G401 (cell line): ENCODE measurements at places on chromosomes 16 and 17. TPM values are rescaled to one million over a fixed set of nuclear protein-coding genes. Genes with fewer than 3 reads are reported as not detected.

CCL4L2 gene
- not detected in 2 replicates for total RNA-seq

PNMT gene
- total RNA-seq: not detected in 2 replicates

PPP1R27 gene
- total RNA-seq: 0.31 TPM in 1 of 2 replicates, not detected in the other

HOXB5 gene
- 1.7 TPM in 1 of 2 replicates, not detected in the other for total RNA-seq

MT1F gene
- total RNA-seq: not detected in 2 replicates

KRTAP1-5 gene
- total RNA-seq: not detected in 2 replicates

CPHXL2 gene
- total RNA-seq: not detected in 2 replicates

CTRL gene
- 0.18 TPM in 1 of 2 replicates, not detected in the other for total RNA-seq

DNA sequence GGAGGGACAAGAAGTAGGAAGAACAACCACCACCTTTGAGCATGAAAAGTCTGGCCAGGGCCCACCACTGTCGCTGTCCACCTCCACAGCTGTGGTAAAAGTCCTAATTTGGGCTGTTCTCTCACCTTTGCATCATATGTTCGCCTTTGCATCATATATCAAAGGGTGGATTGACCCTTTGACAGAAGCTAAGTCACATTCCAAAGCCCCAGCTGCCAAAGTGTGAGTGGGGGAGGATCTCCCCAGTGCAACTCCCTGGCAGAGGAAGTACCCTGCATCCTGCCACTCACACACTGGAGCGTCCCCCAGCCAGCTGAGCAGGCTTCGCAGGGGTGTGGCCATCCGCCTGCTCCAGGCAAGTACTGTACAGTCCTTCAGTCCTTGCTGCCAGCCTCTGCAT, 12.7 kb upstream of the SPECC1 start:
- DNase-seq: no peak

DNA sequence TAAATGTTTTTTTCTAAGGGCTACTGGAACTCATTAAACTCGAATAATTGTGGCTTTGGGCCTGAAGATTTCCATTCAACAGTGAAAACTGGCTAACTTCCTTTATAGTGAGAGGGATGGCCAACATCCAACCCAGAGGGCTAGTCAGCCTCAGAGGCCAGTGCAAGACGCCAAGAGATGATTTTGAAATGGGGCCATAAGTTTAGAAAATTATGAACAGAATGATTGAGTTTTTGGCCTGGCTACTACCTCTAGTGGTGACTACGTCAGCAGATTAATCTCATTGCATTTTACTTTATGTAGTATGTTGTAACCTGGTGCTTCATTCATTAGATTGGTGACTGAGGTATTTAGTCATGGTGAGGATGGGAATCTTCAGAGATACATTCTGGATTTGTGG, 28.4 kb downstream of the HAPSTR1 start:
- DNase-seq: peak; percentile 67

GRCh38 chr17:51200295-51200694, 34.1 kb downstream of the NME2 start:
- DNase-seq: no peak

DNA sequence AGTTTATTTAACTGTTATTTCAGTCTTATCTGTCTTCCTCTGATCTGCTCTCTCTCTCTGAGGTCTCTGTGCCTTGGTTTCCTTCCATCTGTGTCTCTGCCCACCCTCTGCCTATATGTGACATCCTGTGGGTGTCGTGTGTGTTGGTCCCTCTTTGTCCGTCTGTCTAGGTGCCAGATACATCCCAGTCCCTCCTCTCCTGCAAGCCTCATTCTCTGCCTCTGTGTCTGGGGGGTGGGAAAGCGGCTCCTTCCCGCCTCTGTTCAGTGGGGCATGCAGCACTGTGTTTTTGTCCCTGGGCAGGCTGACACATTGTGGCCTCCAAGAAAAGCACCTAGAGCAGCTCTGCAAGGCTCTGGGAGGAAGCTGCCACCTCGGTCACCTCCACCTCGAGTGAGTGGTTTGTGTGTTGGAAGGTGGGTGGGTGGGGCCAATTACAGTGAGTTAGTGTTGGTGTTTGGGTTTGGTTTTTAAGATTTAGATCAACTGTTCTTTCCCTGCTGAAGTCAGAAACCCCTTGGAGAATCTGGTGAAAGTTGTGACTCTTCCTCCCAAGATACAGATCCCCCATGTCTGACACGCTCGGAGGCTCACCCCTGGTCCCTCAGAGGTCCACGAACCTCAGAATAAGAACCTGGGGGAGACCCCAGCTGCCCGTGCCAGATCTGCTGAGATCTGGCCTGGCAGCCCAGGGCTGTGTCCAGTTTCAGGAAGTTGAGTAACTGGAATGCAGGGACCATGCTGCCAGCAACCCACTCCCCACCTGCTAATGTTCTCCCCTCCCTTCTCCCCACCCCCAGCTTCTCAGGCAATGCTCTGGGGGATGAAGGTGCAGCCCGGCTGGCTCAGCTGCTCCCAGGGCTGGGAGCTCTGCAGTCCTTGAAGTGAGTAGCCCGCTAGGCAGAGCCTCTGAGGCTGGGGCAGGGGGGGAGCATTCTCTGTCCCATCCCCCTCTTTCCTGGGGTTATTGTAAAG, 50.9 kb upstream of the CPNE2 start:
- DNase-seq: no peak

DNA sequence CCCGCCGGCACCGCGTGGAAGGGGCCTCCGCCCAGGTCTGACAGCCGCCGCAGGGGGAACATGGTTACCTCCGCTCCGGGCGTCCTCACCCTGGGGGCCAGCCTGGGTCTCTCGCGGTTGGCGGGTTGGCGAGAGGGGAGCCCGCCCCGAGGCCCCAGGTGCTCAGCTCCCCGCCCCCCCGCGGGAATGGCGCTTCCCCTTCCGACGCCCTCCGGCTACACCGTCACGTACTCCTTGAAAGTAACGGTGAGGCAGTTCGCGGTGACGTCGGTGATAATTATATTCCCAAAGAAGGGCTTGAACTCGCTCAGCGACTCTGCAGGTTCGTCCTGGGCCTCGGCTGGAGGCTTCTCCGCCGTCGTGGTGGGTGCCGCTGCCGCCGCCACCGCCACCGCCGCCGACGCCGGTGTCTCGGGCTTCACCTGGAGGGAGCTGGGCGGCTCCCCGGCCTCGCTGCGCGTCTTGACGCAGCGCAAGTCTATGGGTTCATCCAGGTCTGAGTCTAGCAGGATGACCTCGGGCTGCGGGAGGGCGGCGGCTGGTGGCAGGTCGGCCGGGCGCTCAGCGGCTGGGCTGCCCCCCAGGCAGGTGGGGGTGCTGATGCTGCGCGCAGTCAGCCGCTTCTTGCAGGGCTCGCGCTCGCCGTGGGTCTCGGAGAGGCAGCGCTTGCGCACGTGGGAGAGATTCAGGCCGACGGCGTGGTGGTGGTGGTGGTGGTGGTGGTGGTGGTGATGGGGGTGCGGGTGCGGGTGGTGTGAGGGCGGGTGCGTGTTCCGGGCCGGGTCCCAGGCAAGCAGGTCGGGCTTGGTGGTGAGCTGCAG, 5.3 kb downstream of the CBX4 start:
- no peak for DNase-seq

DNA sequence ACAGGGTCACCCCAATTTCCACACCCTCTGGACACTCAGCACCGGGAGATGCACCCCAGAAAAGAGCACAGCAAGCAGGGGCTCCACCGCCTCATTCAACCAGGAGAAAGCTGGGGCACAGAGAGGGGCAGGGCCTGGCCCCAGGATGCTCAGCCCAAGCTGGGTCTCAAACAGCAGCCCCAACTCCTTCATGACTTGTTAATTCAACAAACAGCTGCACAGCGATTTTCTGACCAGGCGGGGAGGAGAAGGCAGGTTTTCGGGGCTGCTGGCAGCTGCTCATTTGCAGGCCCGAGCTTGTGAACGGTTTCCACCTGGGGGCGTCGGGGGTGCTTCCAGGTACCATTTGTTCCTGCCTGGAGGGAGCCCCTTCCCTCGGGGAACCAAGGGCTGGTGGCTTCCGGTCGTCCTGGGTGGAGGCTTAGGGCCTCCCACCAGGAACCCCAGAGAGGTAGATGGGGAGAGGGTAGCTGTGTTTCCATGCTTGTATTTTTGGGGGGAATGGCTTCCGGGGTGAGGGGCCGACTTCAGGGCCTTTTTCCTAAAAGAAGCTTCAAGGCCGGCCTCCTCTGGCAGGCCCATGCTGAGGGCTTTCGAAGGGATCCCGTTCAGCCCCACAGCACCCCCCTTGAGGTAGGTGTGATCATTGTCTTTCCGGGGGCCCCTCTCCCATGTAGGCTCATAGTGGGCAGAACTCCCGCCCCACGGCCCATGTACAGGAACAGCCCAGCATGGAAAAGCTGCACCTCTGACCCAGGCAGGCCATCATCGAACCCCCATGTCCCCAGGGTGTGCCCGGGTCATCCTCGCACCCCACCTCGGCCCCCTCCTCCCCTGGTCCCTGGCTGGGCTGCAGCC, 191.6 kb upstream of the GSE1 start:
- no peak for DNase-seq

- no peak for DNase-seq
Measured at GRCh38 chr16:69073181-69073702, 32.2 kb upstream of the HAS3 start.

GRCh38 chr17:17817552-17817947, 19.2 kb downstream of the SREBF1 start:
- DNase-seq: no peak

- no peak for DNase-seq
Measured at GRCh38 chr16:86398622-86399021, 111.7 kb upstream of the FOXF1 start.

- peak; percentile 54 for DNase-seq
Measured at GRCh38 chr17:17710728-17711541, 29.7 kb downstream of the RAI1 start.

- DNase-seq: peak; percentile 80
Measured at GRCh38 chr17:81345228-81346089, 49.8 kb upstream of the BAHCC1 start.

GRCh38 chr17:58517378-58517927, 3.0 kb upstream of the MTMR4 start:
- no peak for DNase-seq

- DNase-seq: peak; percentile 79
Measured at GRCh38 chr16:68379472-68380347, 68.6 kb downstream of the SMPD3 start.

DNA sequence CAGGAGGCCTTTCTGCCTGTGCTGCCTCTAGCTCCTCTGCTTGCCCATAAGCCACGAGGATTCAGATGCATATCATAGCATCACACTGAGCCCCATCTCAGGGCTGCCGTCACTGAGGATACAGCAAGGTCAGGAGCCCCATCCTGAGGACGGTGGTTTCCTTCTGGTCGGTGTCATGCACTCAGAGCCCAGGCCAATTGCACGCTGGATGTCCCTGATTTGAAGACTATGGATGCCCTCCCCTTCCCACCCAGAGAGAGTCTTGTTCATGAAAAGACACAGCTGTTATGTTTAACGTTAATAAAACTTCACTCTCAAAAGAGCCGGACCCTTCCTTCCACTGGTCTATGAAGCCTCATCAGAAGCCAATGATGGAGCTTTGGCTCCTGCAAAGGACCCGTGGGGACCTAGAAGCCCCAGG, 19.9 kb downstream of the COTL1 start:
- no peak for DNase-seq

DNA sequence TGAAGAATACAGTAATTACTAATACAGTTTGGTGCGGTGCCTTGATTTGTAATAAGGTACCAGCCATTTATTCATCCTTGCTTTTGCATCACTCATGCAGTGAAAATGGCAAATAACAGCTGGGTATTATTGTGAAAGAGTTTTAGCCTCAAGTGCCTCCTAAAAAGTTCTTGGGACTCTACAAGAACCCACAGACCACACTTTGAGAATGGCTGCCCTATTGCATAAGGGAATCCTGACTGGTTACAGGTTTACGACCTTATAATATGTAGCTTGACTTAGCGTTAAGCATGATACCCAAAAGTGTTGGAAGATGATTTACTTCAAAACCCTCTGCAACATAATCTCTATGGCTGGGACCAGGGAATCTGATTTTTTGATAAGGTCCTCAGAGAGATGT, 4.2 kb downstream of the MYH13 start:
- no peak for DNase-seq

- DNase-seq: no peak
Measured at GRCh38 chr17:5330981-5331380, 48.9 kb downstream of the RABEP1 start.

DNA sequence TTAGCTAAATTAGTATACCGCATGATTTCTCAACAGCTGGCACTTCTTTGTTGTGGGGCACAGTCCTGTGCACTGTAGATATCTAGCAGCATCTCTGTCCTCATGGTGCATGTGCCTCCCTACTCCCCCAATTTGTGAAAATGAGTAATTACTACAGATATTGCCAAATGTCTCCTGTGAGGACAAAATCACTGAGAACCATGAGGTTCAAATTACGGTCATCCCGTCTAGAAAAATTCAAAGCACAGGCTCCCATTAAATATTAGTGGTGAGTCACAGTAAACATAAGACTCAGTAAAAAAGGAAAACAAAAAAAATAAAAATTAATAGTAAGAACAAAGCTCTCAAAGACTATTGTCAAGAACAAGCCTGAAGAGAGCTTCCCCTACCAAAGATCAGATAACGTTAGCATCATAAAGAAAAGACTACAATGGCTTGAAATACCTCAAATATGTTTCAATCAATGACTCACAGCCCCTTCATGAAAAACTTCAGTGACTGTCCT, 57.8 kb downstream of the STH start:
- DNase-seq: no peak

- DNase-seq: peak; percentile 37
Measured at GRCh38 chr17:48024149-48025039, 13.2 kb downstream of the COPZ2 start.

- DNase-seq: no peak
Measured at GRCh38 chr17:55833306-55833705, 82.5 kb downstream of the PCTP start.

DNA sequence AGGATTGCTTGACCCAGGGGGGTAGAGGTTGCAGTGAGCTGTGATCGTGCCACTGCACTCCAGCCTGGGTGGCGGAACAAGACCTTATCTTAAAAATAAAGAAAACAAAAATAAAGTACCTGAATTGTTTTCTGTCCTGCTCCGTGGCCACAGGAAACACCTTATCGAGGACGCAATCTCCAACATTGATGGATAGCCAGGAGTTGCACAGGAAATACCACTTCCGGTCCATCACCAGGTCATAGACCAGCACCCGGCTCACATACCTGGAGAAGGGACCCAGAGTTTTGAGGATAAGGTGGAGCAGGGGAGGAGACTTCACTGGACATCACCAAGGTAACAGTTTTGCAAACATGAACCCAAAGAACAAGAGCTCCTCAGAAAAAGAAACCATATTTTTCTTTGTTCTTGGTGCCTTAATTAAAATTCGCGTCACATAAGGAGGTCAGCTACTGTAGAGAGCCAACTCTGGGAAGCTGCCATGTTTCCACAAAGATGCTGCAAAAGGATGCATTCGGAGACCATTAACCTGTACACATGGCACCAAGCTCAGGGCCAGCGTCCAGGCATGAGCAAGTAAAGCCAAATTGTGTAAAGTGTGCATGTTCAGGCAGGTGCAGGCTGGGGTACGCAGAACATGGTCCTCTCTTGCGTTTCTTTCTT, 55.6 kb upstream of the GCSH start:
- DNase-seq: no peak
